ENCODE measurements at places on chromosomes 4 and X.
A peak's percentile ranks its signal among the peaks of the same experiment; 100 is the strongest.

GRCh38 chr4:88136249-88136648, 22.2 kb downstream of the ABCG2 start:
- no peak for DNase-seq

- DNase-seq, result peak; percentile 39
Measured at GRCh38 chrX:46686003-46686645, 72.8 kb downstream of the SLC9A7 start.

DNA sequence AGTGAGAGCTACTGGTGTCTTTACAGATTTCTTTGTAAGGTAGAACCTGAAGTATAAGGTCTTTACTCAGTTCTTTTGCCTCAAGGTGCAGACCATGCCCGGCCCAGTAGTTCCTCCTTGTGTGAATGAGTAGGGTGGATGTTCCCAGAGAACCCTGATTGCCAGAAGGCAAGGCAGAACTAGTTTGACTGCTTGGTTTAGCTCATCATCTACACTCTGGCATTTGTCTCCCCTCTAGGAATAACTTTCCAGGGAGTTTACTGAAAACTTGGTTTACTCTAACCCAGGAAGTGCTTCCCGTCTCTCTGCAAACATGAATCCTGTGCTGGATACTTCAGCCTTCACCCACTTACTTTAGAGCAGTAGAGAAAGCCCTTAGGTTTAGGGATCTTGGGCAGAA, 29.1 kb downstream of the MCUB start:
- no peak for DNase-seq

DNA sequence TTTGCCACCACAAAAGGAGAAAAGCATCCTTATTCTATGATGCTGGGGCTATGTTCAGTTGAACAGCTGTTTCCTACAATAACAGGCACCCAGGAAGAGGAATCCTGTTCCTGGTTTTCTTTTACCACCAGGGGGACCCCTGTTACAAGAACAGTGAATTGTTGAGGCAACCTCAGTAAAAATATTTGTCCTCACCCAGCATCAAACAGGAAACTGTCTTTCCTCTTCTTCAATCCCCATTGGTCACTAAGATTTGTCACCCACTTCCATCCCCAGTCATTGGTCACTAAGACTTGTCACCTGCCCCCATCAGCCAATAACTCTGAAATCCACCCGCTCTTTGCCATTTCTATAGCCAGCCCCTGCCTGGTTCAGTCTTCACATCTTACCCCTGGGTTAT, 143.5 kb upstream of the GALNT7 start:
- DNase-seq, result no peak

DNA sequence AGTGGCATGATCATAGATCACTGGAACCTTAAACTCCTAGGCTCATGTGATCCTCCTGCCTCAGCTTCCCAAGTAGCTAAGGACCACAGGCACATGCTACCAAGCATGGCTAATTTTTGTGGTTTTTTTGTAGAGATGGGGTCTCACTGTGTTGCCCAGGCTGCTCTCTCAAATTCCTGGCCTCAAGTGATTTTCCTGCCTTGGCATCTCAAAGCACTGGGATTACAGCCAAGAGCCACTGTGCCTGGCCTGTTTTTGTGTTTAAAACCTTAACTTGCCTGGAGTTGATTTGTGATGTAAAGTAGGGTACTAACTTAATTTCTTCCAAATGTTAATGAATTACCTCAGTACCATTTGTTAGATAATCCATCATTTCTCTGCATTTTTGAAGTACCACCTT, 22.3 kb downstream of the DLG3 start:
- no peak for DNase-seq

DNA sequence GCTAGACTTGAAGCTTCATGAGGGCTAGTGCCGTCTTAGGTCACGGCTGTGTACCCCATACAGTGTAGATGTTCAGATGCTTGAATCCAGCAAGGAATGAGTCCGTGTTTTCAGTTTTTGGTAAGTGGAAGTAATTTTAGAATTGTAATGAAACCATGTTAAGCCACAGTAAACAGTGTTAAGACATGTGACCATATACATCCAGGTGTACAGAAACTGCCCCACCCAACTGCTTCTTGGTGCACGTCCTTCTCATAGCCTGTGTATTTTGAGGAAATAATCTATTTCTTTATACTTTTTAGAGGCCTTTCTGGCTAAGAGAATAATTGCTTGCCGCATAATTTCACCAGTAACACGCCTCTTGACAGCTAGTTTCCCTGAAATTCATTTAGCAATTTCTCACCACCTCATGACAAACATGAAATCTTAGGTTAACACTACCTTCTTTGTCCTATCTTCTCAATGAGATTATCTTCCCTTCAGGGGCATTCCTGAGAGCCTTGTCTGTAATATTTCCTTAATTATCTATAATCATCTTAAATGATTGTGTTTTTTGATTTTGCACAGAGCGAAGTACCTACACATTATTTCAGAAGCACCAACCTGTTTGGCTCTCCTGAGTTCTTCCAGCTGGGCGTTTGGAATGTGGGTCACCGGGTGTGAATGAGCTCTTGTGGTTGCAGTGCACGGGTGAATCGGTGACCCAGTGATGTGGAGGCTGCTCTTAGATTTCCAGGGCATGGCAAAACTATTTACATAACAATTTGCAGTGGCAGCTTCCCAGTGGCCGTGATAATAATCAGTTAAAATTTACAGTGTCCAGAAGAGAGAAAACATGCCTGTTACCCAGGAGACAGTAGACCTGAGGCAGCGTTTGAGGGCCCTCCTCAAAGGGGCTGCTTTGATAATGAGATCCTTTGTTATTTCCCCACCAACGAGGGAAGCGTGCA, 50.2 kb upstream of the TADA2B start:
- DNase-seq, result no peak
